ENCODE measurements at places on chromosomes 1 and 21. TPM values are rescaled to one million over a fixed set of nuclear protein-coding genes. Genes with fewer than 3 reads are reported as not detected.

GRCh38 chr1:107549152-107549810, 408.4 kb downstream of the NTNG1 start:
- no peak for DNase-seq

The PLA2G2C gene
- total RNA-seq: not detected

- no peak for DNase-seq
Observed at GRCh38 chr1:90340606-90341005, 345.7 kb downstream of the ZNF326 start.

GRCh38 chr1:244346972-244347618, 104.6 kb downstream of the ADSS2 start:
- no peak for DNase-seq

DNA sequence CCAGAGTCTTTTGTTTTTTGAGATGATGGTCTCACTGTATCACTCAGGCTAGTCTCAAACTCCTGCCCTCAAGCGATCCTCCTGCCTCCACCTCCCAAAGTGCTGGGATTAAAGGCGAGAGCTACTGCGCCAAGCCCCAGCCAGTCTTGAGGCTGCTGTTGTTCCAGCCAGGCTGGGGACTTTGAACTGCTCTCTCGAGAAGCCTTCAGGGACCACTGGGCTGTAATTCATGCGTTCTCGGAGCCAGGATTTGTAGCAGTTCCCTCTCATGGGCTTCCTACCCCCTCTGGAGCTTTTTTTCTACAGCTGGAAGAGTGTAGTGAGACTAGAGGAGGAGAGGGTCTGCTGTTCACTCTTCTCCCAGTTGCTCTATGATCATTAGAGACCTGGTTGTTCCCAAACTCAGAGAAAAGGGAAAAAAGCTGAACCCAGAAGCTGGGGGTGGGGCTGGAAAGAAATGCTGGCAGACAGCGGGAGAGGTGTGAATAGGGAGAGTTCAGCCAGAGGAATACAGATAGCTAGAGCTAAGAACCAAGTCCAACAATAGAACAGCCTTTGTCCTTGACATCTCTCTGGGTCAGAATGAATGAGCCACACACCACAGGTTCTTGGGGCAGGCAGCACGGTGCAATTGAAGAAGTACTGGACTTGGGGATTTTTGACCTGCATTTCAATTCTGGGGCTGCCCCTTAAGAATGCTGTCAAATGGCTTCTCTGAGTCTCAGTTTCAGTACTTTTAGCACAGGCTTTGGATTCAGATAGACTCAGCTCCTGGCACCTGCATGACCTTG, 13.2 kb upstream of the SLC41A1 start:
- DNase-seq: no peak

DNA sequence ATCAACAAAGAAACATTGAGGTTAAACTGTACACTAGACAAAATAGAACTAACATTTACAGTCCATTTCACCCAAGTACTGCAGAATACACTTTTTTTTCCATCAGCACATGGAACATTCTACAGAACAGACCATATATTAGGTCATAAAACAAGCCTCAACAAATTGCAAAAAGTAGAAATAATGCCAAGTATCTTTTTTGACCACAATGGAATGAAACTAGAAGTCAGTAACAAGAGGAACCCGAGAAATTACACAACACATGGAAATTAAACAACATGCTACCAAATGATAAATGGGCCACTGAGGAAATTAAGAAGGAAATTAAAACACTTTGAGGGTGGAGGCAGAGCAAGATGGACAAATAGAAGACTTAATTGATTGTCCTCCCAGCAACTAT, 8.4 kb upstream of the C1orf185 start:
- no peak for DNase-seq
